ENCODE measurements at places on chromosomes 5 and 9.

DNA sequence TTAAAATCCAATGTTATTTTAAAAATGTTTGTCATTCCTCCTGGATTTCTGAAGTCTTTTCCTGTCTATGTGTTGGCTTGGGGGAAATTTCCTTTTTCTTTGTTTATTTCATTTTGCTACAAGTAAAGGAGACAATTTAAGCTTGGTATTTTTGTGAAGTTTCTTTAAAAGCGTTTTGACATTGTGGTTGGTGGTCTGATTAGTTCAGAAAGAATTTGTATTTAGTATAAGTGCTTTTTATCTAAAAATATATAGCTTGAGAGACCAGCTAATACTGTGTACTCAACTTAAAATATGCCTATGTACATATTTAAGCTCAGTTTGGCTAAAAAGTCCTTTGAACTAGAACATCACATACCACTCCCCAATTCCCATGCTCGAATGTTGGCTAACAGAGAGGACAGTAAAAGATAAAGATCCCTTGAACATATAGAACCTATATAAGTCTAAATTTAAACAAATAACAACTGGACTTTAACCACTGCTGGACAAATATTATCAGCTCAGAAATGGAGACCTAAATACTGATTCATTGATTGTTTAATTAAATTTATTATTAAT, 237.6 kb downstream of the TLE4 start:
- DNase-seq = no peak

- DNase-seq = no peak
Measured at GRCh38 chr5:54323495-54323894, 13.1 kb upstream of the ARL15 start.

- no peak for DNase-seq
Measured at GRCh38 chr5:3639175-3639574, 43.5 kb downstream of the IRX1 start.

DNA sequence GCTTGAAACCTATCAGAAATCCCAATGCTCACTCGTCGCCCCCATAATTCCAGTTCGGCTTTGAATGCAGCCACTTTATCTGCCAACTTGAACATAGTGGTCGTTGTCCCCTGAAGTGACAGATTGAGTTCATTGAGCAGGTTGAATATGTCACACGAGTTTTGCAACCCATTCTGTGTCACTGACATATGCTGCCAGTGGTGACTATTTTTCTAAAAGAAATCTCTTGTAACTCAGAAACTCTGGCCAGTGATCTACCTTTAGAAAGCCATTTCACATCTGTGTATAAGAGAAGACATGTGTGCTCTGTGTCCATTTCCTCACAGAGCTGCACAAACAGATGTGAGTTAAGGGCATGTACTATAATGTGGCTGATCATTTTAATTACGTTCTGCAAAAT, 47.0 kb upstream of the LARP1 start:
- no peak for DNase-seq

DNA sequence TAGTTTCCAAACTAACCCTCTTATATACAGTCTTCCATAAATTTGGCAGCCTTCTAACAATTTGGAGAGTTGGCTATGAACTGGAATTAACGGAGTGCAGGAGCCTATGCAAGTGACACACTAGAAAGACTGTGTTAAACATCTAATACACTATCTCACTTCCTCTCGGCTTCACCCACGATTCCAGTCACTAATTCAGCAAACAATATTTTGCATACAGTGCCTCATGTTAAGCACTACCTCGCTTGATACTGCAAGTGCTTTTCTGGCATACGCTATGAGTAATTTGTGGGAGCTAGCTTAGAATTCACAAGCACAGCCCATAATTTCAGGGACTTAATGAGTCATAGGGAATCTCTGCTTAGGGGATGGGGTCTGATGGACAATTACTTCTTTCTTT, 102.5 kb downstream of the ST8SIA4 start:
- DNase-seq = no peak

Measured in stimulated activated CD4-positive, alpha-beta T cell treated with anti-CD3 and anti-CD28 coated beads, Interleukin-15, amount 100 ng/mL, for 1 hour (primary cell).